CD4-positive, alpha-beta T cell treated with Interleukin-6 at 100 ng/mL for 8 hours (primary cell): ENCODE measurements at places on chromosomes 11 and 22.

DNA sequence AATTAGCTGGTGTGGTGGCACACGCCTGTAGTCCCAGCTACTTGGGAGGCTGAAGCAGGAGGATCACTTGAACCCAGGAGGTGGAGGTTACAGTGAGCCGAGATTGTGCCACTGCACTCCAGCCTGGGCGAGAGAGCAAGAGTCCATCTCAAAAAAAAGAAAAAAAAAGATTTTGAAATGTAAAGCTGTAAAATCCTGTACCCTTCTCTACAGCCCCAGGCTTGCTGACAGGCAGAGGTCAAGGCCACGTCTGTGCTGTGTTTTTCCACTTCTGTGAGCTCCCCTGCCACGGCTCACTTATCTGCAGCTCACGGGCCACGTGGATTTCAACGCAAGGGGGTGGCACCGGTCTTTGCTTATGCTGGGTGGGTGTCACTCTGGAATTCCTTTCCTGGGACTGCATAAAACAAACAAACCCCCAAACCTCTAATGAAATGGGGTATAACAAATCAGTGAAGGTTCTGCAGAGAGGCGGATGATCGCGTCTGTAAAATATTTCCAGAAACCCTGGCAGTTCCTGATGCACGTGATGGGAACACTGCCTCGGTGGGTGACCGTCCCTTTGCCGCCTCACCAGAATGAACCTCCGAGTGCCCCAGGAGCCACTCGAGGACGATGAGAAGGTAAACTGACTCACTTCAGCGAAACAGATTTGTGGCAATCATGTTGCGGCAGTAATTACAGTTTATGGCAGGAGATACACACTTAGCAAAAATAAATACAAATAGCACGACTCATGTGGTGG is 44.0 kb upstream of the ATXN10 start:
- DNase-seq: no peak

DNA sequence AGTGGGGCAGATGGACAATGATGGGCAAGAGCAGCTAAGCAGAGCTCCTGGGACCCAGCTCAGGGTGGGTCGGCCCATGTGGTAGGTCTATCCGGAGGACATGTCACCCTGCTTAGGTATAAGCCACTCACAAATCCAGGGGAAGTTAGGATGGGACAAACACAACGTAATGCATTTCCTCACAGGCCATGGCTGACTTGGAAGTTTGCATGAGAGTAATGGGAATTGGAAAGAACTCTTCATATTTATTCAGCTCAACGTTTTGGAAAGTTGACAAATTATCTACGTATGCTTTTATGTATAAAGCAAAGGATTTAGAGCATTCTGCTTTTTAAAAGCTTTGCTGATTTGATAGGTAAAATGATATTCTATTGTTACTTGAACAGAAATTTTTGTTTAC is 74.9 kb downstream of the SMCO4 start:
- DNase-seq: no peak

DNA sequence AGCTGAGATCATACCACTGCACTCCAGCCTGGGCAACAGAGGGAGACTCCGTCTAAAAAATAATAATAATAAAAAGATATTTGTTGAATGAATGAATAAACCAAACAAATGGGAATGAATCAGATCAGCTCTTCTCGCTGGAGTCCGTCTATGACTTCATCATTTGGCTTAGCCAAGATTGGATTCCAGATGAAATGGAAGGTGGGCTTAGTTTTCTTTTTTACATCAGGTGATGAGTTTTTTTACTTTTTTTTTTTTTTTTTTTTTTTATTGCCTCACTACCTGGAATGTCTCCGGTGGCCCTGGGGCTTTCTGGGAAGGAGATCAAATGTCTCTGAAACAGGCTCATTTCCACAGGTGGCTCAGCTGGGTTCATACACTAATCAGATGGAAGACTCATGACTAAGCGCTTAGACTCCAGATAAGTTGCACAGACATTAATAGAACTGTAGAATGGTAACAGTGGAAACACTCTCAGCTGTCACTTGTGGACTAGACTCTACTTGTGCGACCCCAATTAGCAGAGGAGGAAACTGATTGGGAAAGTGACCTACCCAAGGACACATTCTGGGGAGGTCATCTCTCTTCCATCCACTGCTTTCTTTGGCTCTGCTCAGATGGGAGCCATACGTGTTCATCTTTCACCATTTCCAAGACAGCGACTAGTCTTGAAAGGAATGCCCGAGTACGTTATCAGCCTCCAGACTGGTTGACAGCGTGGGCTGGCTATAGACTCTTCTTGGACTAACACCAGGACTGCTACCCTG is 20.5 kb upstream of the RBFOX2 start:
- no peak for DNase-seq

DNA sequence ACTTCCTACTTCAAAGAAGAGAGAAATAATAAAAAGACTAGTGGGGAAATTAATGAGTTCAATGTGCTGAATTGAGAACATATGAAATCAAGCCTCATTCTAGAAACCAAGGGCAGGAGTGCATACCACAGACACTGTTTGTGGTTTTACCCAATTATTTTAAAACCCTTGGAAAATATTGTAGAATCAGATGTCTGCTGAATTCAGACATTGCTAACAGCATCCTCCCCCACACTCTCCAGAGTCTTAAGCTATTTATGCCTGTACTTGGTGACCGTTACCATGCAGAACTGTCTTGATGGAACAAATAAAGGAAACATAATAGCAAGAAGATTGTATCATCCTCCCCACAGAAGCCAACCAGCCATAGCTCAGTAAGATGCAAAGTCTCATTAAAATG is 850.1 kb downstream of the NTM start:
- no peak for DNase-seq

DNA sequence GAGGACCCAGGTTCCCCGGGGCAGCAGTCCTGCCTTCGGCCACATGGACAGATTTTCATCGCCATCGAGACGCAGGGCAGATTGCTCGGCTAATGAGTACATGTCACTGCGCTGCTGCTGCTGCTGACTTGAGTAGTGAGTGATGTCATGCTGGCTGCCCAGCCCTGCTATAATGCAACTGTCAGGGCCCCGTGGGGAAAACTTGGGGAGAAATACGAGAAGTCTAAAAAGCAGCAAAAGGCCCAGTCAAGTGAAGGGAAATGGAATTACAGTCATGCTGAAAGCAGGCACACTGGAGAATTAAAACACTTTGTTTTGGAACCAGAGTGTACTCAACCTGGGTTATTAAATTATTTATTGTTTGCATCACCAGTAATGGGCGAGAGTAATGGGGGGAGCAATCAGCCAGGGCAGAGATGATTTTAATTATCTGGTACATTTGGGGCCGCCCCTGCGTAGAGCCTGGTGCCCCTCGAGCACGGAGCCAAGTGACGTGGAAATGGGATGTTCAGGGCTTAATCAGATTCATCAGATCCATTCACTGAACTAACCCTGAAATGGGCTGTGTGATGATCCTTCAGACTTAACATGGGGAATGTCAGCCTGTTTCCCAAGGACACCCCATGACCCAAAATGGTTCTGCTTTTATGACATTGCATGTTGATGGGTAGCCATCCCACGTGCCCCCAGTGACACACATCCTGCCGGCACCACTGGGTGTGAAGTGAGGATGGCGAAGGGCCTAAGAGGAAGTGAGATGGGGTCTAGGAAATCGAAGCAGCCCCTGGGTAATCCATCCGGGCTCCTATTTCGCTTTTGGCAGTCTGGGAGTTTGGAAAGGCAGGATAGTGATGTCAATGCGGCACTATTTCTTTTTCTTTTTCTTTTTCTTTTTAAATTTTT is 241.6 kb upstream of the CADM1 start:
- DNase-seq: no peak

GRCh38 chr22:36901411-36902142 is 11.9 kb upstream of the CSF2RB start:
- DNase-seq: no peak

GRCh38 chr11:86910592-86910991 is 44.6 kb downstream of the FZD4 start:
- DNase-seq: no peak

GRCh38 chr11:128039140-128040021 is 548.0 kb downstream of the ETS1 start:
- DNase-seq: peak; percentile 84

DNA sequence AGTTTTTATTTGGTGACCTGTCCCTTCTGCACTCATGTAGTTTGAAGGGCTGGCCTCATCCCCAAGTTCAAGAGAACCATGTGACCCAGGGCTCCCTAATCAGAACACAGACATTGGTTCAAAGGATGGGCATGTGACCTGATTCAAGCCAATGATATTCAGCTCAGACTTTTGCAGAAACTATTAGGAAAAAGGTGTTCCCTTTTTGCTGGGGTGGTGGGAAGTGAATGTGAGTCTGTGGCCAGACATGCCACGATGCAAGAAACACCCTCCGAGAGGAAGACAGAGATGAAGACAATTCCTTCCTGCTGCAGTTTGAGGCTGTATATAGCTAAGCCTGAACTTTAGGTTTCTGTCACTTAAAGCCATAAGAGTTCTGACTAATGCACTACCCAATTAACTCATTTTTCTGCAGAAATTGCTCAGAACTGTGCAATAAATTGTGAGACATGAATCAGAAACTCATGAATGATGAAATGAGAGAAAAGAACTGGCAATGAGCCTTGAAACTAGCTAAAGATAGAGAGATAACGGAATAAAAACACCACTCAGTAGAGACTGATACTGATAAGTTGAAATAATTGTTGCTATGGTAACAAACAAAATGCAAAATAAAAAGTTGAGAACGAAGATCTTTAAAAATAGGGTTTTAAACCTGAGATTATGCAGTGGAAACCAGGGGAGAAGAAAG is 9.2 kb upstream of the MAPK1 start:
- DNase-seq: no peak

DNA sequence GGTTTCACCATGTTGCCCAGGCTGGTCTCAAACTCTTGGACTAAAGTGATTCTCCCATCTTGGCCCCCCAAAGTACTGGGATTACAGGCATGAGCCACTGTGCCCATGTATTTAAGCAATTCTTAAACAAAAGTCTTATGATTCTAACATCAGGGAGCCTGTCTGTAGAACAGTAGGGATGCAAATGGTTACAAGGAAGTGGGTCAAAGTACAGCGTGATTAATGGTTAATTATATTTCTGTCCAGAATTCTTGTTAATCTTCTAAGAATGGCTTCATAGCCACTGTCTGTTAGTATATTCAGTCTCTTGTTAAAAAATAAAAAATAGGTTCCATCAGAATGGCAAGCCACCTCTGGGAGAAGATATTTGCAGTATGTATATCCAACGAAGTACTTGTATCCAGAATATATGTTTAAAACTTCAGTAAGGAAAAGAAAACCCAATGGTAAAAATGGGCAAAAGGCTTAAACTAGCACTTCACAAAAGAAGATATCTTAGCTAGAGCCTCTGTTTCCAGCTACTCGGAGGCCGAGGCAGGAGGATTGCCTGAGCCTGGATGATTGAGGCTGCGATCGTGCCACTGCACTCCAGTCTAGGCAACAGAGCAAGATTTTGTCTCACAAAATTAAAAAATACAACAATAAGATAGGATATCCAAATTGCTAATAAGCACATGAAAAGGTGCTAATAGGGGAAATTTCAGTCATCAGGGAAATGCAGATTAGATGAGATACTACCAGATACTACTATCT is 22.9 kb downstream of the ATG13 start:
- DNase-seq: no peak

DNA sequence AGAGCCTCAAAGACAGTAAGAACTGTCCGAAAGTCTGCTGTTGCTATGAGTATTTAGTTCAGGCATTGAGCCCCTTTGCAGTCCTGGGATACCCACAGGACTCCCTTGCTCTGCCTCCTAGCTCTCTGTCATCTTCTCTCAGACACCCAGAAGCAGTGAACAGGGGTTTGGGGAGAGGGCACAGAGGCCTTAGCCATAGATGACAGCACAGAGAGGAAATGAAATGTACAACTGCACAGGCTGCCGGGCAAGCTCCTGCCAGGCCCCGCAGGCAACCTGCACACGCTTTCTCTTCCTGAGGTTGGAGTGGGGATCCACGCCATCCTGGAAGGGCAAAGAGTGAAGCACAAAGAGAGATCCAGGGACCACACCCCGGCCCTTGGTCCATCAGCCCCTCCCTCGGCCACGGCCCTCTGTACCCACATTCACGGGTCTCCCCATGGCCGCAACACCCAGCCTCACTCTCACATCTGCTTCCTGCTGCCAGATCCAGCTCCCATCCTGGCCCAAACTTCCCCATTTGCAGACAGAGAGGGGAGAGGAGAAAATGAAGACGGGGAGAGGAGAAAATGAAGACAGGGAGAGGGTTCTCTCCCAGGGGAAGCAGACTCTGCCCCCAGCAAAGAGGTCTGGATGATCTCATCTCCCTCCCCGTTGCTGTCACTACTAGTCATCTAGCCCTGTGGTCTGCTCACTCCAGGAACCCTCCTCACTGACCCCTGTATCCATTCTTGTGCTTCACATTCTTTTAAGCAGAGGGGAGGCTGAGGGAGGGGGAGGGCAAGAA is 40.7 kb downstream of the CD6 start:
- no peak for DNase-seq

DNA sequence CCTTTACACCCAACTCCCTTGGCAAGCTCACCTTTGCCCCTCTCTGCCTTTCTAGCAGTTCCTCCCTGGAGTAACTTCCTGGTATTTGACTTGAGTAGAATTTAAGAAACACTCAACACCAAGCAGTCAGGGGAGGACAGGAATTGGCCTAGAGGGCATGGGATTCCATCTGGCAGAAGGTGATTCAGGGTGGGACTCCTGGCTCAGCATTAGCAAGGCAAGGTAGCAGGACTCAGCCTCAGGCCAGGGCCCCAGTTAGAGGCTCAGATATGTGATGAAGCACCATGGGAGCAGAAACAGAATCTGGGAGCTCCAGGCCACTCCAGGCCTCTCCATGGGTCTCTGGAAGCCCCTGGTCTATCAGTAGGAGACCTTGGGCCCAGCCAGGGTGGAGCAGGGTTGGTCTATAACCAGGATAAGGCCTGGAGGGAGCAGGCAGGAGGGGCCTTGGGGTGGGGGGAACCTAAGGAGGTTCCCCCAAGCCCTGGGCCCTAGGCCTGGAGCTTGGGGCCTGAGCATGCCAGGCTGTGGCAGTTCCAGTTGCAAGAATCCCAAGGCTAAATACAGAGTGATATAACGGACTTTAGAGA is 148.2 kb downstream of the PARVA start:
- DNase-seq: no peak

GRCh38 chr11:34505874-34506273 is 7.7 kb downstream of the ELF5 start:
- no peak for DNase-seq

GRCh38 chr22:28956506-28956905 is 73.1 kb downstream of the ZNRF3 start:
- DNase-seq: no peak

DNA sequence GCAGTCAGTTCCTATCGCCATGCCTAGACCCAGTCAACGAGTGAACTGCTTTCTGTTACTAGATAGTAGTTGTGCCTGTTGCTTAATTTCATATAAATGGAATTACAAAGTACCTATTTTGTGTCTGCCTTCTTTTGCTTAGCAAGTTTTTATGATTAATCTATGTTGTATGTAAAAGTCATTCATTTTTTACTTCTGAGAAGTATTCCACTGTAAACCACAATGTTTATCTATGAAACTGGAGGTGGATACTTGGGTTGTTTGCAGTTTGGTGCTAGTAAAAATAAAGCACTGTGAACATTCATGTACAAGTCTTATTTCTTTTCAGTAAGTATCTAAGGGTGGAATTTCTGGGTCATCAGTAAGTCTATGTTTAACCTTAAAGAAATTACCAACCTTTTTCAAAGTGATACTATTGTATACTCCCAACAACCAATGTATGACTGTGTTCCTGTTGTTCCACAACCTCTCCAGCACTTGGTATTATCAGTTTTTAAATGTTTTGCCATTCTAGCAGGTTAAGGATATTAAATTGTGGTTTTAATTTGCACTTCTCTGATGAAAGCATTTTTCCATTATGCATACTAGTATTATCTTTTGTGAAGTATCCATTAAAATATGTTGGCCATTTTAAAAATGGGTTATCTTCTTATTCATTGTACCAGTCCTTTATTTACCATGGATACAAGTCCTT is 68.2 kb downstream of the DNAJC24 start:
- DNase-seq: no peak
